ENCODE measurements at places on chromosomes 12 and 14.

DNA sequence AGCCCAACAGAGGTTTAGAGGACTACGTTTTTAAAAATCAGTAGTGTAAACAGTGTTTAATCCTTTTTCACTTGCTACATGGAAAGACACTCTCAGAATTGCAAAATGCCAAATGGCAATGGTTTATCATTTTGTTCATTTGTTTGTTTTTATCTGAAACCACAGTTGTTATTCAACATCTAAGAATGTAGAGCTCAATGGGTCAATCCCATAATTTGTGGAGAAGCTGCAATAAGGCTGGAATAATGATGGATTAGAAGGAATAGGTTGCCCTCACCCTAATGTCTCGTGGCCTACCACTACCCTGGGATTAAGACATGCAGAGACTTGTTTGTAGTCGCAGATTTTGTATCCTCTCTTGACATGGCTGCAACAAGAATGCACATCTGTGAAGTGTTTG is 115.7 kb downstream of the LLPH start:
- DNase-seq = peak; percentile 59

DNA sequence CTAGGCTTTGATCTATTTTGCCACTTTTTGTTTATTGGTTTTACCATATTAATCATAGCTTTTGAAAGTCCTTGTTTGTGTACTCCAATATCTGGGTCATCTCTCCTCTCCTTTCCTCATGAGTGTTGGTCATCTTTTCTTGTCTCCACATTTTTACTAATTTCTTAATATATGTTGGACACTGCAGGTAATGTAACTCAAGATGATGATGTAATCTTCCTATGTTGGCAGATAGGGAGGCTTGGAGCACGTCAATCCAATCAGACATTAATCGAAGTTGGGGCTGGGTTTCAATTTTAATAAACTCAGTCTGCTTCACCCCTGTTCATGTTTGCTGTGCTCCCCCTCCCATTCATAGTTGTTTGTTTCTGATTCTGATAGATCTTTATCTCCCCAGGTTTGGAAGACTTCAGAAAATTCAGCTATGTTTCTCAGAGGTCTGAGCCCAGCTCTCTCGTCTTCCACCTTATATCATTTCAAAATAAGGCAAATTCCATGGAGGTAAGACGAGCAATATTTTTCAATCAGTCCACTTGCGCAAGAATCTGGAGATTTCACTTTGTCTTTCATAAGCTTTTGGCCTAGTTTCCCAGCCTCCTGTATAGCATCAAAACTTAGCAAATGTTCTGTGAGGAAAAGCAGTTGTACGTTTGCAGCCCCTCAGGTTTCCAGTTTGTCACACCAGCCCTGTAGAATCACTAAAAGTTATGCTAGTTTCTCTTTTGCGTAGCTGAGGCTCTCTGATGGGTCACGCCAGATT is 504.1 kb downstream of the TMTC2 start:
- DNase-seq = no peak

DNA sequence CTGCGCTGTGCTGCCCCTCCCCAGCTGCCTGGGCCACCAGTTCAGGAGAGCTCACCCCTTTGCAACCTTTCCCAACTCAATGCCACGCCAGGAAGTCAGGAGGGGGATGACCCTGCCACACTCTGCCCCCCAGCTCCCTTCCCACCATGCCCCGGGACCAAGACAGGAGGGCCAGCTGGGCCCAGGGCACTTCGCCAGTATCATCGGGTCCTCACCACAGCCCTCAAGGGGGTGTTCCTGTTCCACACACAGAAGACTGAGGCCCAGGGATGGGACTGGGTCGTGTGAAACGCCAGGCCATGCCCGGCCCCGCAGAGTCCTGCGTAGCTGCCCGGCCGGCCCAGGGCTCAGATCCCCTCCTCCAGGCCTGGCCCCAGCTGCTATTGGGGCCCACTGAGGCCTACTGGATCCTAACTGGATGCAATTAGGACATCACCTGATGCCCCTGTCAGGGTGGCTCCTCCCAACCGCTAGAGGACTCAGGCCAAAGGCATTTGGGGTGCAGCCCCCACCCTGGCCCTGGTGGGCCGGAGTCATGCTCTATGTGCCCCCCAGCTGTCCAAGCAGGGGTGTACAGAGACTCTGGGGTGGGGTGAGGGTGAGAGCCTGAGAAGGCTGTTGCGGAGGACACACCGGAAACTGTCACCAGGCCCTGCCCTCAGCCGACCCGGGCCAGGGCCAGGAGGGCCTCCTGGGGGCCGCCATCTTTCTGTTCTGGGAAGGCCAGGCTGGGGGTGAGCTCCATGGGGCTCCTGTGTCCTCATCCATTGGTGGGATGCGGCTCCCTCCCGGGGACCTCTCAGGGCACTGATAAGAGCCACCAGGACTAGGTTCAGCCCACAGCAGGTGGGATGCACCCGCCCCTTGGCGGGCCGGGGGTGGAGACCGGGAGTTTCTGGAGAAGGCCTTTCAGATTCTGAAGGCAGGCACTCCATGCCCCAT is 29.3 kb upstream of the ANKRD9 start:
- no peak for DNase-seq

DNA sequence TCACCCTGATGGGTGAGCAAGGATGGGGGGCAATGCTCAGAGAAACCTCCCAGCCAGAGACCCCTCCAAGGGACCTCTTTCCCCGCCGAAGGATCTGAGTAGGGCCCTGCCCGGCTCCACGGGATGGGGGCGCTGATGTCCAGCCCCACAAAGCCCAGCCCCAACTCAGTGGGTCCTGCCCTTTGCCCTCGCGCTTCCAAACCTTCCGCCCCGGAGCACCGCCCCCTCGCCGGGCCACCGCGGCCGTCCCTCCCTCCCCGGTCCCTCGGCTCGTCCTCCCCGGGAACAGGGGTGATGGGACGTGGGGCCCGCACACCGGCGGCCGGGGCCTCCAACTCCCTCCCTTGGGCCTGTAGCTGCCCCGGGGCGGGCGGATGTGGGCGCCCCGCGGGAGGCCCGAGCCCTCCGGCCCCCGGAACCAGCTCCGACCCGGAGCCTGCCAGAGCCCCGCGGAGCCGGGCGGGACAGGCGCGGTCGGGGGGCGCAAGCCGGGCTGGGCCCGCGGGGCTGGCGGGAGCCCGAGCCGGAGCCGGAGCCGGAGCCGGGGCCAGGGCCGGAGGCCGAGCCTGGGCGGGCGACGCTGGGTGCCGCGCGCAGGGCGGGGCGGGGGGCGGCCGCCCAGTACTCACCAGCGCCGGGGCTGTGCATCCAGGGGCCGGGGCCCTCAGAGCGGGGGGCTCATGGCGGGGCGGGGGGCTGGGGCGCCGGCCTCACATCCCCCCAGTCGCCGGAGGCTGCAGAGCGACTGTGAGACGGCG is 386 bp downstream of the HDAC7 start:
- DNase-seq = no peak

DNA sequence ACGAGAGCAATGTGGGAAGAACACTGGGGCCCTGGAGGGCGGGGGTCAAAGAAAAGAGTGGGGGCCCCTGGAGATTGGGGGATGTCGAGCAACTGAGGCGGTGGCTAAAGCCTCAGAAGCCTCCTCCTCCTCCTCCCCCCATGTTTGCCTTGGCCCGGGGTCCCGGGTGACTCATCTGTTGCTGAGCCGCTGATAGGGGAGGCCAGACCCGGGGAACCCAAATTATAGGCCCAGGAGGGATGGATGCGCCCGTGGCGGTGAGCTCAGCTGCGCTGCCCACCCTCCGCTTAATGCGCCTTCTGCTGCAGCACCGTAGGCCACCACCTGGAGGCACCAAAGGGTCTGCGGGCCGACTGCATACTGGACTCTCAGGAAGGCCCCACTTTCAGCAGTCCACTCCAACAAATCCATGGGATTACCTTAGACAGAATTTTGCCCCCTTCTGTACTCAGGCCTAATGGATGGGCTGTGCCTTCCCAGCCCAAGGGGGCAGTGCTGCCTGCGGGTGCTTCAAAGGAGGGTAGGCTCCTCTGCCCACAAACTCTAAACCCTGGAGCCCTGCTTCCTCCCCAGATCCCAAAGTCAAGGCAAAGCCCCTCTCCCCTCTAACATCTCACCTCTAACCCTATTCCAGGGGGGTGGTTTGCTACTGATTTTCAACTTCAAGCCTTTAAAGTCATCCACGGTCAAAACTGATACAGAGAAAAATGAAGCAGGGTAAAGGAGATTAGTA is 2.6 kb upstream of the WNT10B start:
- DNase-seq = no peak

- DNase-seq = peak; percentile 80
These were observed 217.1 kb downstream of the SLC38A4 start for GRCh38 chr12:46608431-46609272.

- no peak for DNase-seq
These were observed 13.1 kb upstream of the GPR132 start for GRCh38 chr14:105078294-105078693.

DNA sequence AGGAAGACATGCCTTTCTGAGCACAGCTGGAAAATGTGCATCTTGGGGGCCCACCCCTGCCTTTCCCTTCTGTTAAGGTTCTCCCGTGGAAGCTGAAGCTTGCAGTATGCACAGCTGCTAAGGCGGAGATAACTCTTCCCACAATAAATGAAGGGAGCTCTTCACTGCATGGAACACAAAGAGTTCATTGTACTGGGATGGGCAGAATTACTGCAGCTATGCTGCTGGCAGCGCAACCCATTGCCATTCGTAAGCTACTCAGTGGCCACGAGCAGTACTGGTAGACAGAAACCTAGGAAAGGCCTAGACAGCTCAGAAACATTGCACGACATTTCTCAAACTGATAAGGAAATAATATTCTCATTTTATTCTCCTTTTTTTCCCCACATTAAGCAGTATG is 310.2 kb downstream of the MDGA2 start:
- DNase-seq = no peak

GRCh38 chr14:26959972-26960660 is 362.3 kb upstream of the NOVA1 start:
- DNase-seq = no peak

GRCh38 chr12:49582201-49582600 is 14.3 kb upstream of the MCRS1 start:
- DNase-seq = no peak

DNA sequence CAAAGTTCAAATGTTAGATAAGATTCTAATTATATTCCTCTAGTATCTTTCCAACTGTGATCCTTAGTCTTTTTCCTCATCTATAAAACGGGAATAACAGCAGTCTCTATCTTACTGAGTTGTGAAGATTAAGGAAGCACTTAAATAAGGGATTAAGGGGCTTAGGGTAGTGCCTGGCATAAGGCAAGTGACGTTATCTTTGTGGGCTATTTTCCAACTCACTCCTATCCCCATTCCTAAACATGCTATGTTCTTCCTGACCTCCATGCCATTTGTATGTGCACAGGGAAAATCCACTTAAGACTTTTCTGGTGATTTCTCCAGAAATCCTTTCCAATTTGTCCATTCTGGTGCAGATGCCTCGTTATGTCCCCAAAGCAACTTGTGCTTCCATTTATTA is 33.3 kb downstream of the SUPT16H start:
- DNase-seq = no peak

DNA sequence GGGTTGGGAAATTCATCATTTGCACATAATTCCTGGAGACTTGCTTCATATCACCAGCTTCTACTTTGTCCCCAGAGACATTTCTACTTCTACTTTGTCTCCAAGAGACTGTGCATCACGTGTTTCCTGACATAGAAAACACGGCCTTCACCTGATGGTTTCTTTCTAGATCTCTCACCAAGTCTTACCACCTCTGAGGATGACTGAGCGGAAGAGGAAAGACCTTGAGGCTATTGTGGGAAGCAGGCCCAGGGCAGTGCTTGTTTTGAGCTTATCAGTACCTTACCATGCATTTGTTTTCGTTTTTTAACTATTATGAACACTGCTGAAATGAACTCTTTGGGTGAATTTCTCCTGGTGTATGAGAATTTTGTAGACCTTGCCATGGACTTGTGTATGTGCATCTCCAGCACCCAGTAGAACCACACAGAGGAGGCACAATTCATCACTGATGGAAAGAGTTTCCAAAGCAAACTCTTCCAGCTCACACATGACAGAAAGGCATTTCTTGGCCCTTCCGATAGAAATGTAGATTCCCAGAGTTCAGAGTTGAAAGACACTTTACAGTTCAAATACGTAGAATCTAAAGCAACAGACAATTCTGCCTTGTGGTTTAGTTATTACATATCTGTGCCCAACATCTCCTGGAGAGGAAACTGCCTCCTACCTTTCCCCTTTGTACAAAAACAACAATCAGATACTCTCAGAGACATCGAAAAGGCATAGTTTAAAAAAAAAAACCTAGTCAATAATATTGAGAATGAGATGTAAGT is 434.7 kb downstream of the FUT8 start:
- DNase-seq = no peak

- DNase-seq = no peak
These were observed 6.0 kb downstream of the RFX4 start for GRCh38 chr12:106588771-106589170.

- DNase-seq = peak; percentile 14
These were observed 12.9 kb upstream of the MCRS1 start for GRCh38 chr12:49580572-49581535.

GRCh38 chr12:32770141-32770540 is 14.4 kb upstream of the YARS2 start:
- DNase-seq = no peak

DNA sequence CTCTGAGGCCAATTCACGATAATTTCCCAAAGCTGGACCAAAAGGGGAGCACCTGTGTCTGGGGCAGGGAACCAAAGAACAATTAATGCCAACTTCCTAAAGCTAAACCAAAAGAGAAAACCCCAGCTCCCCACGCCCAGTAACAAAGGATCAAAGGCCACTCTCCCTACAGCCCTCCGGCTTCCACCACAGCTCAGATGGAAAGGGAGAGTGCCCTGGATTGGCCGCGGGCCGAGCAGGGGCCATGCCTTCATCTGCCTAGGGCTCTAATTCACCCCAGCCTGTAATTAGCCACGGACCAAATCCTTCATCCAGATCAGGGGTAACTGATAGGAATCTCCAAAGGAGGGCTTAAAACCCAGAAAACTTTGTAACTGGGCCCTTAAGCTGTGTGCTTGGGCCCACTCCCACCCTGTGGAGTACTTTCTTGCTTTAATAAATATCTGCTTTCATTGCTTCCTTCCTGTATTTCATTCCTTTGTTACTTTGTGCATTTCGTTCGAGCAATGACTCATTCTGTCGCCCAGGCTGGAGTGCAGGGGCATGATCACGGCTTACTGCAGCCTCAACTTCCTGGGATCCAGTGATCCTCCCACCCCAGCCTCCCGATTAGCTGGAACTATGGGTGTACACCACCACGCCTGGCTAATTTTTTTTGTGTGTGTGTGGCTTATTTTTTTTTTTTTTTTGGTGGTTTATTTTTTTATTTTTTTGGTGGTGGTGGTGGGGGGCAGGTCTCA is 65.5 kb upstream of the PPP4R3A start:
- DNase-seq = no peak

GRCh38 chr12:114864837-114865551 is 181.0 kb upstream of the TBX3 start:
- DNase-seq = no peak

DNA sequence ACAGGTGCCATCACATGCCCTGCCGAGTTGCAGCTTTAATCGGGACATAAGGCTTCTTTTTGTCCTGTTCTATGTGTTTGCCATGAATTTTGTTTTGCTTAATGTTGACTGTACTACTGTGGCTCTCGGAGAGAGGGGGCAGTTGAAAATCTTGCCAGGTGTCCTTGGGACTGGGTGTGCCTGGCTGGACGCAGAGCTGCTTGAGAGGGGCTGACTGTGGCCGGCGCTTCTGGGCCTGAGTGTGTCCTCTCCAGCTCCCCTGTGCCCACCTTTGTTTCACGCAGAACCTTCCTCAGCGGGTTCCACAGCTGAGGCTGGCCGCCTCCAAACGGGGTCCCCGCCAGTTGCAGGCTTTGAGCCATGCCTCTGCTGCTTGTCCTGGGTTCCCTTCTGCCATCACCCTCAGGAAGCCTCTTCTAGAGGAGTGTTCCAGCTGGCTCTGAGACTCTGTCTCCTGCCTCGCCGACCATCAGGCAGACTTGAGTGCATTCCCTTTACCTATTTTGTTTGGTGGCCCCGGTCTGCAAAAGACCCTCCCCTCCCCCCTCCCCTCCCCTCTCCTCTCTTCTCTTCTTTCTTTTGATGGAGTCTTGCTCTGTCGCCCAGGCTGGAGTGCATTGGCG is 49.7 kb downstream of the DDX51 start:
- no peak for DNase-seq

Measured in AG09309 (cell line).